ENCODE measurements at places on chromosomes 16 and 17. TPM values are rescaled to one million over a fixed set of nuclear protein-coding genes. Genes with fewer than 3 reads are reported as not detected.

- DNase-seq: no peak
These were observed 1.1 kb downstream of the ARL6IP1 start for GRCh38 chr16:18800293-18800692.

DNA sequence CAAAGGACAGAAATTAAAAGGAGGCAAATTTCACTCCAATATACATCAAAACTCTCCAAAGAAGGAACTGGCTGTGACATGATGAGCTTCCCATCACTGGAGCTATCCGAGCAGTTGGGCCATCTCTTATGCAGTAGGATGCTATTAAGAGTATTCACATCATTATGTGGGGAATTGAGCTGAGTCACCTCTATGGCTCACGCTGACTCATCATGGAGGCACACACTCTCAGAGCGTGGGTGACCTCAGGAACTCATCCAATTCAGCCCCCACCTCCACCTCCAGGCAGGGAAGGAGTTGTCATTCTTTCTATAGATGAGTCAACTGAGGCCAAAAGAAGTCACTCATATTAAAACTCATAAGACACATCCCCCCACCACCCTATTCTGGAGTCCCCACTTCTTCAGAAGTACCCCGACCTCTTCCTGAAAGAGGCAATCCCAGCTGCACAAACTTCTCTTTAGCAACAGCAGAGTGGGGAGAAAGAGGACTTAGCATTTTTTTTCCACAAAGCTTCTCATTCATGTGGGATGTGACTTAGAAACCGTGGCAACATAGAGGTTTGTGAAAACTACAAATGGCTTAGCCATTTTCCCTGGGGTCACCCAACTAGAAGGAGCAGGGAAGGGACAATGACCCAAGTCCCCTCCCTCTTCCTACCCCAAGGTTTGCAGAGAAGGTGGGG is 32.5 kb downstream of the ABCC12 start:
- peak; percentile 99 for DNase-seq

DNA sequence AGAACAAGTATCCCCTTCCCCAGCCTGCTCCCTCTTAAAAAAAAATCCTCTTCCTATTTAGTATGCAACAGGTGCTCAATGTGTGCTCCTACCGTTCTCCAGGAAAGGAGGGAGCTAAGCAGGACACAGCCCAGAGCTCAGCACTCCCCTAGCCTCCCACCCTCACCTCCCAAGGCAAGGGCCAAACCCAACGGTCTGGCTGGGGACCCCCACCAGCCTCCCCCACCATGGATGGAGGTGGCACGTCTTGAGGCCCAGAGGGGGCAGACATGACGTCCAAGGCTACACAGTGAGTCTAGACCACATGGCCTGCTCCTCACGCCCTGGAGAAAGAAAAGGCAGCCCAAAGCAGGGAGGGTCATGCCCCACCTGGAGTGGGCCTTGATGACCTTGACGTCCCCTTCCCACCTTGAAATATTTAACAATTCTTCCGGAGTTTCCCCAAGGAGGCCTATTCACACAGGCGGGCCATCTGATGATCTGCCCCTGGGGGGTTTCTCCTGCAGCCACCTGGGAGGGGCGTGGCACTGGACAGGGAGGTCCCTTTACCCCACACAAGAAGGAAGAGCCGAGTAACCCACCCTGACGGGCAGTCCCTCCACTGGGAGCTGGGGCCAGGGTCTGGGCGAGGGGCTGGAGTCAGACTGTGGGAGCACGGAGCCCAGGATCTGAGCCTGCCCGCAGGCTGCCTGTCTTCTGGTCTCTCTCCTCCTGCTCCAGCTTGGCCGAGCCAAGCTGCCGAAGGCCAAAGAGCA is 89.4 kb upstream of the CBX4 start:
- DNase-seq: no peak

The SCNN1B gene
- total RNA-seq: not detected

Data from A172 (cell line).